Skeletal muscle cell (primary cell): ENCODE measurements at places on chromosomes 4 and X.

DNA sequence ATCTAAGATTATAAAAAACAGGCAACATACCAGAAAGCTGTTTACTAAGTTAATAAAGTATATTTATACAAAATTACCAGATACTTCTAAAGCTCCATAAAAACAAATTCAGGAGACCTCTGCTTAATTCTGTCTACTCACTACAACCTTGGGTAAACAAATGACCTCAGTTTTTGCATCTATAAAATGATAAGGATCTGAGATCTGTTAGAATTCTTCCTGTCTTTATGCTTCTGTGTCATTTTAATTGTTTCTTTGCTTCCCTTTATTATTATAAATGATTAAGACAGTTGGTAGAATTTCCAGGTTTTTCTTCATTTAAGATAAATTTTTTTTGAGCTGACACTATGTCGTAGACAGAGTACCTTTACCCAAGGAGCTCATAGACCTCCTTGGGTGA, 76.0 kb downstream of the ANK2 start:
- no peak for DNase-seq

GRCh38 chrX:15646543-15646942, 18.1 kb downstream of the CLTRN start:
- DNase-seq = no peak

- DNase-seq = no peak
These were observed 29.0 kb downstream of the REELD1 start for GRCh38 chr4:146243141-146243882.

DNA sequence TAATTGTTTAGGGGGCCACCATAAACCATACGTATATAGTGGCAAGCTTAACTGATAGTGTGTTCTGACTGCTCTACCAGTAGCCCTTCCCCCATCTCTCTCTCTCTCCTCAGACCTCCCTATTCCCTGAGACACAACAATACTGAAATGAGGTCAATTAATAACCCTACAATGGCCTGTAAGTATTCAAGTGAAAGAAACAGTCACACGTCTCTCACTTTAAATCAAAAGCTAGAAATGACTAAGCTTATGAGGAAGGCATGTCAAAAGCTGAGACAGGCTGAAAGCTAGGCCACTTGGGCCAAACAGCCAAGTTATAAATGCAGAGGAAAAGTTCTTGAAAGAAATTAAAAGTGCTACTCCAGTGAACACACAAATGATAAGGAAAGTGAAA, 78.0 kb downstream of the PRDM5 start:
- no peak for DNase-seq

DNA sequence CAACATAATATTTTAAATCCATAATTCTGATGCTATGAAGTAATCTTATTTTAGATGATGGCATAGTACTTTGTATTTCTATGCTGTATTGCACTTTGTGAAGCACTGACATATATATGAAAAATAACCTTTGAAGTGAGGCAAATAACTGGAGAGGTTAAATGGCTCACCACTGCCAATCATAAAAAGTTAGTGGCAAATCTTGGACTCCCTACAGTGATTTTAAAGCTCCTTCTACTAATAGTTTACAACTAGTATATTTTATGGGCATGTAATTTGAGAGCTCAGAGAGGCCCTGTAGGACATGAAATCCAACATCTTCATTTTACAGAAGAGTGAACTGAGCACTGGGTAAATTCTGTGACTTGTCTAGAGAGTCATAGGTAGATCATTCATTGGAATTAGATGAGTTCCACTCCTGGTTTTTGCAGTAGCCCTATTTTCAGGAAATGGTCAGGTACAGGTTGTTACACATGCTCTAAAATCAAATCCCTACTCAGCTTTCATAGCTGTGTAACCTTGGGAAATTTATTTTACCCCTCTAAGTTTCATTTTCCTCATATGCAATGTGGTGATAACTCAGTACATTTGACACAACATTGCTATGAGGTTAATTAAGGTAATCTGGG, 804 bp upstream of the GC start:
- DNase-seq = no peak

- no peak for DNase-seq
These were observed 10.2 kb upstream of the CRLF2 start for GRCh38 chrX:1222531-1223241.

DNA sequence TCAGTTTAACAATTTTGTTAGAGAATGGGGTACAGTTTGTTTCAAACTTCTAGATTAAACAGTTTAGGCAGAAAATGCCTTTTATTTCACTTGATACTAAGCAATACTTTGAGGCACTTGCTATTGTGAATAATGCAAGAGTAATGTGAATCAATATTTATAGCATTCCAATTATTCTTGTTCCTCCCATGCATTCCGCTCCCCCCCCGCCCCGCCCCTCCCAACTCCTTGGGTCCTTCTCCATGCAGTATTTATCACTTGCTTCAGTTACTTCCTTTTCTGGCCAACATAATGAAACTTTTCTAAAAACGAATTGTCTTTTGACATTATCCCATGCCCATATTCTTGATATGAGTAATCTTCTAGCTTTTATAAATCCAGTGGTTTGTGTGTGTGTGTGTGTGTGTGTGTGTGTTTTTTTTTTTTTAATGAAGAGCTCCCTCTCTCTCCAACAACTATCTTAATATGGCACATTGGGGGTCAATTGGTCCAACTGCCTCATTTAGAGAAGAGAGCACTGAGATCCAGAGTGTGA, 1.6 kb downstream of the BANK1 start:
- DNase-seq = no peak
